ENCODE measurements at places on chromosomes 2 and 18. TPM values are rescaled to one million over a fixed set of nuclear protein-coding genes. Genes with fewer than 3 reads are reported as not detected.

The KATNAL2 gene
- total RNA-seq, result 4.6 TPM

The DSG2 gene
- total RNA-seq, result 0.33 TPM

The CHST10 gene
- 7.4 TPM for total RNA-seq

DNA sequence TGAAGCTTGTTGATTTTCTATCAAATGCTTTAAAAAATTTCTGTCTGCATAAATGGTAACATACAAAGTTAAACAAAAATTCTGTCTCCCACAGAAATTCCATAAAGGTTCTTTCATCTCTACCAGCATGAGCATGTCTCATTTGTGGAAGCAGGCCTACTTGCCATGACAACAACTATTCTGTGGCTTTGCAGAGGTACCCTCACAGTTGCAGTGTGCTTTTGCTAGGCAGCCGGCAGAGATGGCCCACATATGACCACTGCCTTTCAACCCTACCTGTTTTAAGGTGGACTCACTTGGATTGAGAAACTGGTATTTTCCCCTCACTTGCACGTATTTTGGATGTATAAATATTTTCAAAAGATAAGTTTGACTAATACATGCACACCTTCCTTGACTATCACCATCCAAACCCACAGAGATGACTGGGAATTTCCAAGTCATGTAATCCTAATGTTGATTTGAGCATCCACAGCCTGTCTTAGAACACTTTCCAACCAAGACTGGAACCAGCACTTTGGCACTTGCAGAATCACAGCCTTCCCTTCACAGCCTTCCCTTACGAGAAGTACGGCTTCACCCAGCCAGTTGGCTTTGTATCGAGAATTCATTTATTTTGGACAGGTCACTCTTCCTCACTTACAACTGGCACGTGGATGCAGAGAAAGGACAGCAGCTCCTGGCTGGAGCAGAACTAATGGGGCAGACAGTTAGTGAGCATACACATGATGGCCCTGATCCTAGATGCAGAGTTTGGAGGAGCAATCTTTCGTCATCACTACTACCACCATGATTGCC lies 9.3 kb upstream of the FHL2 start:
- no peak for DNase-seq

DNA sequence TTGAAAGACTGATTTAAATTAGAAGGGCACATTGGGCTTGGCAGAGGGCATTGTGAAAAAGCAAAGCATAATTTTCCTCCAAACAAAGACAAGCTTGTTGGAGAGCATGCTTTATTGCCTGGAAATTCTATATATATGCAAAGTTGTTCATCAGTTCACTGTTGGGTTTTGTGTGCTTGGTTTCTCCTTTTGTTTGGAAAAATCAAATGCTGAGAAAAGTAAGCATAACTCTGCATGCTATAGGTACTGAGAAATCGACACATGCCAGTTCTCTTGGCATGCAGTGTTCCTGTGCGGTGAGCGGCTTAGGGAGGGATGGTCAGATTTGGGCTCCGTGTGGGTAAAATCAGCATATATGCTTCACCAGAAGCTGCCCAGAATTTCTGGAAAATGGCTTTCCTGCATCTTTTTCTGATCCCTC lies 161.0 kb downstream of the RAPGEF4 start:
- no peak for DNase-seq

GRCh38 chr2:237486334-237486818 lies 675 bp upstream of the MLPH start:
- DNase-seq, result peak; percentile 48

GRCh38 chr18:11392292-11392691 lies 217.1 kb upstream of the SLC35G4 start:
- DNase-seq, result no peak

- no peak for DNase-seq
These were observed 42.0 kb upstream of the EML6 start for GRCh38 chr2:54681416-54681815.

- DNase-seq, result no peak
These were observed 35.9 kb upstream of the MGAT5 start for GRCh38 chr2:134217924-134218323.

DNA sequence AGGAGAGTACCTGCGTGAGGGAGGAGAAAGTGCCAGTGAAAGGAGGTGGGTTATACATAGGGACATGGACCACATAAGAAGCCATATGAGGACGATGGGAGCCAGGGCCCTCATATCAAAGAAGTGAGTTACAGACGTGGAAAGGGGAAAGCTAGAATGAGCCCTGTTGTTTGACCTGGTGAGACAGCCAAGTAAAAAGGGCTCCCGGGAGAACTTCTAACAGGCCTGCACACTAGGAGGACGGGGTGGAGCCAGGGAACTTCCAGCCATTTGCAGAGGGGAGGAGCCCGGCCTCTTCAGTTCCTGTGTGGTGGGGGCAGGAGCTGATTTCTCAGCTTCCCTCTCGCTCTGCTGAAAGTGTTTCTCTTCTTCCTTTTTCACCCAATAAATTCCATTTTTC lies 84.1 kb upstream of the SLC66A3 start:
- no peak for DNase-seq

DNA sequence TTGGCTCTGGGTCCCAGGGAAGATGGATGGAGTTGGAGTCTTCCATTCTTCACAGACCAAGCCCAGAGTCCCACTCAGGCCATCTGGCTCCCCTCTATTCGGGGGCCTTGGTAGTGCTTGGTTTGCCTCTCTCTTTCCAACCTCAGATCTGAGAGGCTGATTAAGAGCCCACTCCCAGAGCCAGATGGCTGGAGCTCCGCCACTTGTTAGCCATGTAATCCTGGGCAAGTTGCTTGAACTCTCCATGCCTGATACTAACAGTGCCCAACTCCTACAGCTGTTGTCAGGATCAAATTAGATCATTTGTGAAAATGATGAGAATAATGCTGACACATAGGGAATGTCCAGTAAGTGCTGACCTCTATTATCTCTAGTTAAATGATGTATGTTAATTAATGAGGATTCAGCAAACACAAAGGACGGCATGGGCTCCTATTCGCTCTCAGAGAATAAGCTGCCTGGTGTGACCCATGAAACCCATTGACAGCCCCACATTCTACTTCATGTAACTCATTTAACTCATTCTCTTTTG lies 46.6 kb upstream of the SLC14A1 start:
- DNase-seq, result no peak

DNA sequence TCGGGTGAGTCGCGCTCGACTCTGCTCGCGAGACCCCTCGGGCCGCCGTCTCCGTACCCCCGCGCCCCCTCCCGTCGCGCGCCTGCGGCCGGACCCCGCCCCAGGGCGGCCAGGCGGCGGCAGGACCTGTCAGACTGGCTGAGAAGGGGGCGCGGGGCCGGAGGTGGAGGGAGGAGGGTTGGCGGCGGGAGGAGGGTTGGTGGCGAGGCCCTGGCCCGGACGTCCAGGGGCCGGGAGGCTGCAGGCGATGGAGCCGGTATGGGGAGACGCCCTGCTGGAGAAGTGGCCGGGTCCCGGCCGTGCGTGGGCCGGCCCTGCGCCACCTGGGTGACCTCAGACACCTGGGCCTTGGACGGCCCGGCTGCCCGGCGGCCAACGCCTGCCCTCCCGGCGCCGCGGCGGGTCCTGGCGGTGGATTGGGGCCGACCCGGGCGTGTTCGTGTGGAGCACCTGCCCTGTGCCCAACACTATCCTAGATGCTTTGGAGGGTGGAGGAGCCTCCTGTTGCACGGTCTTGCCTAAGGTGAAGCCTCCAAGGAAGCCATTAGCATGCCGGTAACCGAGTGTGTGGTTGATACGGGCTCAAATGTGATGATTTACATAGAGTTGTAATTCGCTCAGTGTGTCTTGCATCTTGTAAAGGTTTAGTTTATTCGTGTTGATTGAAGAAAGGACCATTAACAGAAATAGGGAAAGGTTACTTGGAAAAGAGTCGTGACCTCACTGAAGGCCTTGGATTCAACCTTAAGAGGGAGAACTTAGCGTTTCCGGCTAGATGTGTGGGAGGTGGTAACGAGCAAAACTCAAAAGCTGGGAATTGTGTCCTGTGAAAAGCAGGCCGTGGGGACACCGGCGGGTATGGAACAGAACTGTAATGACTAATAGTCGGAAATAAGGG lies 550 bp downstream of the MYL12B start:
- DNase-seq, result peak; percentile 50

Data from fibroblast of lung (primary cell).